ENCODE measurements at places on chromosomes 2 and 18.

DNA sequence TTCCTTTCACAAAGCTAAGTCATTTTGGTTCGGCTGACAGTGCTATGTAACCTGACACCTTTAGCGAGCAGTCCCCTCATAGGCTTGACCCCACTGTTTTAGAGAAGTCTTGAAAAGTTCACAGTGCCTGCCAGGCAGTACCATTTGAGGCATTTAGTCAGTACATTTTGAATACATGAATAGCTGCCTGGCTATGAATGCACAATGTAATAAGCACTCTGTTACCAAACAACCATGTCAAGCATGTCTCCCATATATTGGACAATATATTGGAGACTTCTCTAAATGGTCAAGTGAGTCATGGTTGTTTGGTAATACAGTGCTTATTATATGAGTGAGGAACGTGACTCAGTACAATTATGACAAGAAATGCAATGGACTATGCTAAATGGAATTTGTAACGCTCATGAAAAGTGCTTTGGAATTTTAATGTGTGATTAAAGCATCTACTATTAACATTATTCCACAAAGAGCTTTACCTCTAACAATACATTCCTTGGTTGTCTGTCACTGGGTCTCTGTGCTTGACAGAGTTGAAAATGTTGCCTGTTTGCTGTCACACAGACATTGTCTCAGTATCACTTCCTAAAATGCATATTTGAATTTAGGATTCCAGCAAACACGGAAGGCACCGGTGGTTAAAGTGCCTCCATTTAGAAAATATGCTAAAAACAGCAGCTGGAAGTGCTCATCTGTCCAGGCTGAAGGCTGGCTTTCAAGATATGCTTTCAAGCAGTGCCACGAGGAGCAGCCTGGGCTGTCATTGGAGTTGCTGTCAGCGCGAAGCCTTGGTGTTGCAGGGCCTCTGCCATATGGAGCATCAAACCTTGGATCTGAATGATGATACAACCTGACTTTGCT lies 458.6 kb downstream of the FBXO15 start:
- DNase-seq, result no peak

GRCh38 chr18:70074116-70074515 lies 126.4 kb upstream of the CD226 start:
- DNase-seq, result no peak

DNA sequence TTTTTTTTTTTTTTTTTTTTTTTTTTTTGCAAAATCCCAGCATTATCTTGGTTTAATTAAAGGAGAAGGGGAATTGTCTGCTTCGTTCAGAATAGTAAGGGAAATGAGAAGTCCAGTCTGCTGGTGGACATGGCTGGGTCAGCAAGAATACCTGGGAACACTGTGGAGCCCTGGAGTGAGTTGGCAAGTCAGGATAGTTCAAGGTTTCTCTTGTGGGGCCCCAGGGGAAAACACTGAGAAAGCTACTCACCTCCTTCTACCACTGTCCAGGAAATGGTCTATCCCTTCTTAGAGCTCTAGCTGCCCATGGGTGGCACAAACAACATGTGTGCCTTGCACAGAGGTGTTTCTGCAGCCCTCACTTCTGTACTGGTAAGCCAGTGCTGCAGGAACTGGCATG lies 169.1 kb upstream of the SIX2 start:
- DNase-seq, result no peak

- DNase-seq, result no peak
These were observed 38.7 kb upstream of the DDX18 start for GRCh38 chr2:117775703-117776219.

- no peak for DNase-seq
These were observed 608.8 kb upstream of the SOX11 start for GRCh38 chr2:5083402-5083801.

DNA sequence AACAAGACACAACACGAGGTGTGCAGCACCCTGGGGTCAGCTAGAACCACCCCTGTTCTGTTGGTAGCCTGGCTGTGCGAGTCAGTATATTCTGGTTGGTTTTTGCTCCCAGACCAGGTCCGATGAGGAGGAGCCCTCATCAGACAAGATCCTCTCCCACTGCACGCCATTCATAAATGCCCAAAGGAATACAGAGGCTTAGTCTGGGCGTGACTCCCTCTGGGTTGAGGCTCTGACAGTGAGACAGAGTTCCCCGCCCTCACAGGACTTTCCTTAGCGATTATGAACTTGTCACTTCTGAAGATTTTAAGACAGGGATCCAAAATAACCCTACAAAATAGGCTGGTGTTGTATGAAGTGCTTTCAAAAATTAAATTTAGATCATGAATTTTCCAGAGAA lies 85.5 kb upstream of the MC2R start:
- DNase-seq, result no peak

- DNase-seq, result no peak
These were observed 100.7 kb downstream of the RAPGEF4 start for GRCh38 chr2:172836347-172836821.

DNA sequence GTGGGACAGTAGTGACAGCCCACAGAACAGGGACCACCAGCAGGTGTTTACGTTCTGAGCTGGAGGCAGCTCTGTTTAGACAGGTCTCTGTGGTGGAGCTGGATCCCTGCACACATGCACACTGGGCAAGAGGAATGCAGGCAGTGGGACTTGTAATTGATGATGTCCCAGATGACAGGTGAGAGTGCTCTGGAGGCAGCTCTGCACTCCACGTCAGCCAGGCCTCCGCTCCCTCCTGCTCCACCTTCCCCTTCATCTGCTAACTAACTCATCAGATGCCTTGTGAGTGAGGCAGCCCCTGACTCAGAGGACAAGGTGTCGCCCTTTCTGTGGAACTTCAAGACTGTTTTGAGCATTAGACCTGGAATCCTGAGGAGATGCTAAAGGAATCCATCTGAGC lies 53.2 kb downstream of the SH3YL1 start:
- no peak for DNase-seq

Measured in stimulated activated naive CD8-positive, alpha-beta T cell treated with anti-CD3 and anti-CD28 coated beads, Interleukin-15, Interleukin-2, amounts not matched to agents 100 U/mL and 50 U/mL, for 24 hours (primary cell).